ENCODE measurements at places on chromosomes 2 and 18.

DNA sequence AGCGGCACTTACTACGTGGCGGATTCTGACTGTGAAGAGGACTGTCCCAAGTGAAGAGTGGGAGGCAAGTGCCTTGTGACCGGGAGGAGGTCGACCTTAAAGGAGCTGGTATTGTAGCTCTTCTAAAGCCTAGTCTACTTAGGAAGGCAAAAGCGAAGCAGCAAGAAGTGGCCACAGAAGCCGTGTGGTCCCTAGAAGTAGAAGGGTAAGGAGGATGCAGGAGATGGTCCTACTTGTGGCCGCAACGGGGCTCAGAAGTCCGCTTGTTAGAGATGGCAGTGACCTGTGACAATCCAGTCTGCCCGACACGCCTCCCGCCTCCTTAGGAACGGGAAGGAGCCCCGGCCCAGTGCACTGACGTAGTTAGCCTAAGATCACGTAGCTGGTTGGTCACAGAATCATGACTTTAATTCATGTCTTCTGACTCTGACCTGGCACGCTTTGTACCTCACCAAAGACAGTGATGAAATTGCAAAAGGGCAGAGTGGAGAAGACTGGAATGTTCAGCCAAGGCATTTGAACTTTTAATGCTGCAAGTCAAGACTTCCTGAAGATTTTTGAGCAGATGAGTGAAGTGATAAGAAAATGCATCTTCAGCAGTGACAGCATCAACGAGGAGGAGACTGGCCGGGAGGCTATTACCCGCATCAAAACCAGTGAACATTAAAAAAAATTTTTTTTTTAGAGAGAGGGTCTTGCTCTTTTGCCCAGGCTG, 749 bp upstream of the EIF2AK3 start:
- DNase-seq = peak; percentile 85

DNA sequence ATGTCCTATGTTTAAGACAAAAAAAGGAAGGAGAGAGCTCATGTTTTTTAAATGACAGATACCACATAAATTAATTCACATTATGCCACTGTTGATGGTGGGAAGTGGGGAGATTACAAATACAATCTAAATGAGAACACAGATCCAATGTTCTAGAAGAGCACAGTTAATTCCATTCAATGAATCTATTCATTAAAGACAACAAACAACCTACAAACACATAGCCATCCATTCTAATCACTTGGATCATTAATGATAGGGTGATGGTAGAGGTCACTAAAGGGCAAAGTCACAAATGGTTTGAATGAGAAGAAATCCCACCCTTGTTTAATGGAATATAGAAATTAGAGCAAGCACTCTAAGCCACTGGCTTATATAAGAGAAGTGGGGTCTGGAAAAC, 21.7 kb downstream of the HNRNPA3 start:
- no peak for DNase-seq

- no peak for DNase-seq
Measured at GRCh38 chr2:37873749-37874330, 51.2 kb upstream of the RMDN2 start.

GRCh38 chr18:80185545-80185944, 61.8 kb downstream of the PARD6G start:
- DNase-seq = no peak

DNA sequence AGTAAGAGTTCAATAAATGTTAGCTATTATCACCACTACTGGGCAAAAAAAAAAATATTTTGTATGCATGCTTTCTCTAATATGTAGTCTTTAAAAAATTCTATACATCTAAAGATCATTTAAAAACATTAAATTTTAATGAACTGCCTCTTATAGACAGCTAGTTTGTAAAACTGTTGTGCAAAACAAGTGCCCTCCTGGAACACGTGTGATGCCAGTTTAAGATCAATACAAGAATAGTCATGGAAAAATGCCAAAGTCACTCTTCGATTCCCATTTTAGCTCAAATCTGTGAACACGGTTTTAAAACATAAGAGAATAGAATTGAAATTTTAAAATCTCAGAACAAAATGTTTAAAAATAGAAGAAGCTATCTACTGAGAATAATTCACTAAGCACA, 242.5 kb upstream of the SMAD7 start:
- DNase-seq = no peak

- DNase-seq = no peak
Measured at GRCh38 chr2:12577567-12578253, 139.0 kb upstream of the TRIB2 start.

DNA sequence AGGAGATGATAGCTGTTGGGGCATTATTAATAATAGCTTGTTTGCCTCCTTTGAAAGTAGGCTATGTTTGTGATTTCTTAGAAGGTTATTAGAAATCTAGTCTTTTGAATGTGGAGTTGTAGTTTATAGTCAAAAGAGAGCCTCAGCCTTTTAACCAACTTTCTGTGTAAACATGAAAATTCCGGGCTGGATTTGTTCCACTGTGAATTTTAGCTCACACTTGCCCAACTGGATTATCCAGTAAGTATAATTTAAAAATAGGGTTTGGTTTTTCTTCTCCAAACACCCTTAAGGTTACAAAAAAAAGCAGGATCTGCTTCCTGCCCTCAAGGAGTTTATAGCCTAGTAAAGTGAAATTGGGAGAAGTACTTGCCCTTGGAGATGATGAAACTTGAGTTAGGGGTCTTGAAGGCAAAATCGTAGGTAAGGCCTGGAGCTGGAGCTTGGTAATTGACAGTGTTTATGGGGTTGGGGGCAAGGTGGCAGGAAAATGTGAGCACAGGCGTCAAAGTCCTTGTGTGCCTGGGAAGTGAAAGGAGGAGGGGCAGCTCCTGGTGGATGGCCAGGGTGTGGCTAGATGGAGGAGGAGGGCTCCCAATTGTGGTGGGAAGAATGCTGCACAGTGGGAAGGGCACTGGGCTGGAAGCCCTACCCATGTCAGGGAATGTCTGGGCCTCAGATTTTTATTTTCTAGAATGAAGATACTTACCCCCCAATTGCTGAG, 21.3 kb downstream of the ITGA6 start:
- DNase-seq = no peak
